Naive thymus-derived CD8-positive, alpha-beta T cell (primary cell): ENCODE measurements at places on chromosomes 2 and 18.

DNA sequence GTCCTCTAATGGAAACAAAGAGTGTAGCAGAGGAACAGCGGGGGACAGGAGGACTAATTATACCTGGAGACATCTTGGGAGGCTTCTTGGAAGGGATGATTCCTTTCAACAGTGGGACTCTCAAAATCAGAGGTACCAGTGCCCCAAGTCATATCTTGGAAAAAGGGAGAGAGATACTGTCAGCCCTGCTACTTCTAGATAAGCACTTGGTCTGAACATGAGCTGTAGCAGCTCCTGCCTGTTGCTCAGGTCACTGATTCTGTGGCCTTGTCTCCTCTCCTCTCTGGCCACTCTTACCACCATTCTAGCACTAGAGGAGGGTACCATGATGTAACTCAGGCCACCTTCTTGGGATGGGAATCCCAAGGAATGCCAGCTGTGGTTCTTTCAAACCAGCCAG, 54.5 kb downstream of the MFSD6 start:
- H3K36me3 ChIP-seq: peaks cover 15% of the 10 kb centered on the region
- H3K27ac ChIP-seq: peak overlapping the region; percentile 67
- no peak overlapping the region for H3K4me3 ChIP-seq
- H3K4me1 ChIP-seq: peaks cover 89% of the 10 kb centered on the region
- DNase-seq: no peak
- H3K27me3 ChIP-seq: no peaks in the 10 kb centered on the region

DNA sequence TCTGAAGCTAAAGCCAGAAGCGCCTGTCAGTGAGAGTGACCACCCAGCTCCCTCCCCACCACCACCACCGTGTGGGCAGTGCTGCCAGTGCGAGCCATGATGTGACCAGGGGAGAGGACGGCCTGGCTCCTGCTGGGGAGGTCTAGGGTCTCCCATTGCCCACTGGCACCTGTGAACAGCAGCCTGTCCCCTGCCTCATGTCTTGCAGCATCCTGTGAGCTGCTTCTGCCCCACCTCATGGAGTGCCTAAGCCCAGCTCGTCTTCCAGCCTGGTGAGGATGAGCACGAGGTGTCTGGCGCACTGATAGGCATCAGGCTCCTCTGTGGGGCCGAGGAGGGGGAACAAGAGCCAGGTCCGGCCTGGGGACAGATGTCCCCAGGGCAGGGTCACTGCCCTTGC, 61.4 kb downstream of the FAM168B start:
- no peak overlapping the region for H3K4me3 ChIP-seq
- peaks cover 19% of the 10 kb centered on the region for H3K4me1 ChIP-seq
- no peaks in the 10 kb centered on the region for H3K36me3 ChIP-seq
- no peak for DNase-seq
- no peak overlapping the region for H3K27ac ChIP-seq
- peaks cover 1% of the 10 kb centered on the region for H3K27me3 ChIP-seq

DNA sequence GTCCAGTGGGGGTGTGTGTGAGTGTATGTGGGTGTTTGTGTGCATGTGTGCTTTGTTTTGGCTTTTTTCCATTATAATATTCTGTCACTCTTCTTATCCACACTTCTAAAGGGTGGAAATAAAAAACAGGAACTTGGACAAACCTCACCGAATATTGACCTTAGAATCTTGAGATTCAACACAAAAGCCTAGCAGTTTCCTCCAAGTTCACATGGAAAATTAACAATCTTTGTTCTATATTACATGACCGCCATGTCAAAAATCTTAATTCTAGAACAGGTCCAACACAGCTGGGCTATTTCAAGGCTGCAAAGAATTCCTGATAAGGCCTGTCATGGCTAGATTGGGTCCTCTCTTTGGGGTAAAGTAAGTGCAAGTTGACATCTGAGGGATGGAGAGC, 169.3 kb upstream of the OSR1 start:
- peaks cover 15% of the 10 kb centered on the region for H3K27me3 ChIP-seq
- no peak overlapping the region for H3K27ac ChIP-seq
- no peaks in the 10 kb centered on the region for H3K36me3 ChIP-seq

GRCh38 chr18:41326311-41326710, 628.7 kb upstream of the PIK3C3 start:
- no peaks in the 10 kb centered on the region for H3K36me3 ChIP-seq
- DNase-seq: no peak
- H3K27ac ChIP-seq: no peak overlapping the region
- H3K4me1 ChIP-seq: no peaks in the 10 kb centered on the region
- no peak overlapping the region for H3K4me3 ChIP-seq

DNA sequence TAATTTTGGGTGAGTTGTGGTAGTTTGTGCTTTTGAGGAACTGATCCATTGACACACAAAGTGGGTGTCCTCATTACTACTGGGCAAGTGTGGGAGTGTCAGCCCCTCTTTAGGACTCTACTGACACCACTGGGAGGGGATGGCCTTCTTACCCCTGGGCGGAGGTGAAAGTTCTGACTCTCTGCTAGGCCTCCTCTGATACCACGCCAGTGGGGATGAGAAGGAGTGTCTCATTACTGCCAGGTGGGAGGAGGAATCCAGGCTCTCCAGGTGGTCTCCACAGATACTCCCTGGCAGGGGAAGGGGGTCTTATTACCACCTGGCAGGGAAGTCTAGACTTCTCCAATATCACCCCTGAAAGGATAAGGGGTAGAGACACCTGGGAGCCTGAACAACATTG, 9.1 kb downstream of the LCLAT1 start:
- no peak for DNase-seq
- peaks cover 77% of the 10 kb centered on the region for H3K4me1 ChIP-seq
- no peaks in the 10 kb centered on the region for H3K36me3 ChIP-seq
- peak overlapping the region; percentile 2 for H3K4me3 ChIP-seq
- peak overlapping the region; percentile 14 for H3K27ac ChIP-seq

GRCh38 chr2:236762628-236763027, 193.0 kb downstream of the ACKR3 start:
- no peak overlapping the region for H3K27ac ChIP-seq
- no peak overlapping the region for H3K4me3 ChIP-seq
- peaks cover 10% of the 10 kb centered on the region for H3K27me3 ChIP-seq
- no peaks in the 10 kb centered on the region for H3K4me1 ChIP-seq
- H3K36me3 ChIP-seq: no peaks in the 10 kb centered on the region

GRCh38 chr2:189268763-189269162, 89.2 kb upstream of the COL5A2 start:
- DNase-seq: no peak
- H3K27ac ChIP-seq: no peak overlapping the region
- H3K27me3 ChIP-seq: no peaks in the 10 kb centered on the region
- no peaks in the 10 kb centered on the region for H3K4me1 ChIP-seq
- H3K4me3 ChIP-seq: no peak overlapping the region

- no peak for DNase-seq
- peaks cover 45% of the 10 kb centered on the region for H3K4me1 ChIP-seq
- peaks cover 2% of the 10 kb centered on the region for H3K36me3 ChIP-seq
- no peaks in the 10 kb centered on the region for H3K27me3 ChIP-seq
- no peak overlapping the region for H3K27ac ChIP-seq
- H3K4me3 ChIP-seq: no peak overlapping the region
These were observed 172.0 kb downstream of the ZFP36L2 start for GRCh38 chr2:43054367-43054766.

- no peak for DNase-seq
- H3K27me3 ChIP-seq: no peaks in the 10 kb centered on the region
- no peaks in the 10 kb centered on the region for H3K4me1 ChIP-seq
- no peaks in the 10 kb centered on the region for H3K36me3 ChIP-seq
- no peak overlapping the region for H3K4me3 ChIP-seq
These were observed 391.3 kb downstream of the SETBP1 start for GRCh38 chr18:45071956-45072355.

DNA sequence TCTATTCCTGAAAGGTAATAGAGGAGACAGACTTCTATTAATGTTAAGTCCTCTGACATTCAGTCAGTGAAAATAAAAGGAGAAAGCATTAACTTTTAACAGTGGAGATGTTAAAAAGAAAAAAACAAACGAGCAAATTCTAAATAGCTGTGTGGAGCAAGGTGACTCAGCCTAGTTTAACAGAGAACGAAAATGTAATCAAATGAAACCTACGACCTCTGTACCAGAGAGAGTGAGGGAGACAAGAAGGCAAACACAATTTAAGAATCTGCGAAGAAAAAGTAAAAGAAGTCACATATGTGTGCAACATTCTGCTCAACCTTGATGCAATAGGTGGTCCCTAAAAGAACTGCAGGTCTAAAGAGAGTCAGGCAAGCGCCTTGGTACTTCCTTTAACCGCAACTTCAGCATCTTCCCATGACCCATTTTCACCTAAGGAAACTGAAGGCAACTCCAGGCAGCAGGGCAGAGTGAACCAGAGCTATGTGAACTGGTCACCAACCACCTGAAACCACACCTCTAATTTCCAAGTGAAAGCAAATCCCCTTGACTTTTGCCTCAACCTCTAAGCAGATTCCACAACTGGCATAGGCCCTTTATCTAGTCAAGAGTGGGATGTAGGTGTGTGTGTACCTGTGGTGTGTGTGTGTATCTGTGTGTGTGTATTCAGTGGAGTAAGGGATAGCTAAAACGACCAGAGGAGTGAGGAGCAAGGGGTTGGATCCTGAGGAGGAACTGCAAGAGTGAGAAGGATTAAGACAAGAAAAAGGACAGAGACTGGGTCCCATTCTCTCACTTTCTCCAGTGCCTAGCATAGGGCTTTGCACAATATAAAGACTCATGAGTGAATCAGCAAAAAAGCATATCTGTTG, 43.0 kb downstream of the FIGN start:
- H3K4me3 ChIP-seq: no peak overlapping the region
- H3K27ac ChIP-seq: no peak overlapping the region
- no peak for DNase-seq
- H3K27me3 ChIP-seq: no peaks in the 10 kb centered on the region
- no peaks in the 10 kb centered on the region for H3K4me1 ChIP-seq
- H3K36me3 ChIP-seq: no peaks in the 10 kb centered on the region

- no peak overlapping the region for H3K4me3 ChIP-seq
- H3K36me3 ChIP-seq: no peaks in the 10 kb centered on the region
- no peak for DNase-seq
- no peaks in the 10 kb centered on the region for H3K27me3 ChIP-seq
- H3K4me1 ChIP-seq: no peaks in the 10 kb centered on the region
- no peak overlapping the region for H3K27ac ChIP-seq
These were observed 245.2 kb upstream of the REG3G start for GRCh38 chr2:78780256-78780655.

GRCh38 chr18:77857678-77858655, 608.3 kb downstream of the GALR1 start:
- no peaks in the 10 kb centered on the region for H3K4me1 ChIP-seq
- no peaks in the 10 kb centered on the region for H3K36me3 ChIP-seq
- no peak for DNase-seq
- no peak overlapping the region for H3K27ac ChIP-seq
- no peak overlapping the region for H3K4me3 ChIP-seq

GRCh38 chr2:19899985-19900930, 1.5 kb downstream of the TTC32 start:
- H3K27me3 ChIP-seq: no peaks in the 10 kb centered on the region
- H3K36me3 ChIP-seq: no peaks in the 10 kb centered on the region
- DNase-seq: no peak
- H3K27ac ChIP-seq: peak overlapping the region; percentile 94
- H3K4me1 ChIP-seq: peaks cover 38% of the 10 kb centered on the region

GRCh38 chr2:182980115-182980514, 58.1 kb downstream of the NCKAP1 start:
- no peak overlapping the region for H3K4me3 ChIP-seq
- H3K4me1 ChIP-seq: no peaks in the 10 kb centered on the region
- no peaks in the 10 kb centered on the region for H3K36me3 ChIP-seq
- no peak overlapping the region for H3K27ac ChIP-seq

- no peak overlapping the region for H3K27ac ChIP-seq
- H3K4me1 ChIP-seq: peaks cover 14% of the 10 kb centered on the region
- no peak for DNase-seq
- peaks cover 6% of the 10 kb centered on the region for H3K27me3 ChIP-seq
- no peaks in the 10 kb centered on the region for H3K36me3 ChIP-seq
These were observed 32.7 kb upstream of the ZDBF2 start for GRCh38 chr2:206241736-206242135.

DNA sequence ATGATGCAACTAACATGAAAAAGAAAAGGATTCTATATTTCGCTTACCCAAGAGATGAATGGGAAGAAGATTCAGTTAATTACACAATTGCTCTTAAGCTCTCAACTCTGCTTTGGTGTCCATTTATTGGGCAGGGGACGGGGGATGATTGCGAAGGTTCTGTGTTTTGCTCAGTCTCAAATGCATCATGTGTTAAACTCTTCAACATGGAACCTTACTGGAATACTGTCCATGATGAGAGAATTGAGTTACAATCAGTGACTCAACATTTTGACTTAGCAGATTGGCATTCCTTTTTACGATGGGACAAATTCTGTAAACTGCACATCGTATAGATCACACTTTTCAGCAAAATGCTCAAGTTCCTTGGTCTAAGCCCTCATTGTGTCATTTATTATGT, 135.6 kb downstream of the RBMS1 start:
- H3K4me1 ChIP-seq: peaks cover 23% of the 10 kb centered on the region
- DNase-seq: no peak
- H3K27me3 ChIP-seq: no peaks in the 10 kb centered on the region
- no peak overlapping the region for H3K4me3 ChIP-seq
- peaks cover 48% of the 10 kb centered on the region for H3K36me3 ChIP-seq

DNA sequence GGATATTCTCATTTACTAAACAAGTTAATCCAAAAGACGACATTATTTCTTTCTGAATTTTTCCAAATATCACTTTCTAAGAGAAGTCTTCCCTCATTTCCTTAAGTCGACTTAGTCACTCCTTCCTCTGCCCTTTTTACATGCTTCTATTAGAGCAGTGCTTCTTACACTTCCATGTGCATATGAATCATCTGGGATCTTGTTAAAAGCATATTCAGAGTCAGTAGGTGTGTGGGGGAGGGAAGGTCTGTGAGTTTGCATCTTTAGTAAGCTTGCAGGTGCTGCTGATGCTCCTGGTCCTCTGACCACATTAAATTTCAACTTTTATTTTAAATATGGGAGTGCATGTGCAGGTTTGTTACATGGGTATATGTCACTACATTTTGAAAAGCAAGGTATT, 582.6 kb downstream of the NRXN1 start:
- H3K27ac ChIP-seq: no peak overlapping the region
- H3K4me1 ChIP-seq: no peaks in the 10 kb centered on the region
- no peaks in the 10 kb centered on the region for H3K36me3 ChIP-seq
- no peak for DNase-seq
- H3K27me3 ChIP-seq: no peaks in the 10 kb centered on the region
- H3K4me3 ChIP-seq: no peak overlapping the region

DNA sequence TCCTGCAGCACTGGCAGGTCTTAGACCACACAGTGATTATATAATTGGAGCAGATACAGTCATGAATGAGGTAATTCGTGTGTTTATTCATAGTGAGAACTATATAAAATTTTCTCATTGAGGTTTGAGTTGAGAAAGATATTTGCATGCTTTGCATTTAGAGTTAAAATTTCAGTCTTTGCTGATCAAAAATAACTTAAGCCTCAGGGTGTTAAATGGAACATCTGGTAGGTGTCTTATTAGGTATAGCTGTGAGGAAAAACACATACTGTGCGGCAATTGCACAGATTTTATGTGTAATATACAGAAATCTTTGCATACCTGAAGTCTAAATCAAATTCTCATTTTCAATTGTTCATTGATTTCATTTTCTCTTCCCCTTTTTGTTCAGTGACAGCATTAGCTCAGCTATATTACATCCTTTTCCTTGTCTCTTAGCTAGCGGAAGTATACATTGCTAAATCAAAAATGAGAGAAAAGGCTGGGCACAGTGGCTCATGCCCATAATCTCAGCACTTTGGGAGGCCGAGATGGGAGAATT, 21.2 kb downstream of the GORASP2 start:
- peaks cover 22% of the 10 kb centered on the region for H3K36me3 ChIP-seq
- H3K4me3 ChIP-seq: no peak overlapping the region
- peaks cover 14% of the 10 kb centered on the region for H3K4me1 ChIP-seq
- DNase-seq: no peak
- no peaks in the 10 kb centered on the region for H3K27me3 ChIP-seq
- no peak overlapping the region for H3K27ac ChIP-seq

- H3K4me1 ChIP-seq: peaks cover 16% of the 10 kb centered on the region
- peak; percentile 25 for DNase-seq
- H3K36me3 ChIP-seq: peaks cover 14% of the 10 kb centered on the region
- no peak overlapping the region for H3K27ac ChIP-seq
These were observed 30.7 kb downstream of the CAMKMT start for GRCh38 chr2:44392338-44392943.
